Progenitor cell of endocrine pancreas (in vitro differentiated cells): ENCODE measurements at places on chromosomes 13 and 19. TPM values are rescaled to one million over a fixed set of nuclear protein-coding genes. Genes with fewer than 3 reads are reported as not detected.
A peak's percentile ranks its signal among the peaks of the same experiment; 100 is the strongest.

USHBP1 gene
- 0.38 and 0.51 TPM in 2 replicates for total RNA-seq

GRCh38 chr13:28624707-28625432 lies 34.1 kb upstream of the POMP start:
- H3K4me3 ChIP-seq, result no peak overlapping the region
- H3K27ac ChIP-seq, result no peak overlapping the region
- no peak for DNase-seq
- H3K27me3 ChIP-seq, result peaks cover 20% of the 10 kb centered on the region
- no peaks in the 10 kb centered on the region for H3K4me1 ChIP-seq
- H3K36me3 ChIP-seq, result no peaks in the 10 kb centered on the region

UBAC2 gene
- 60.6 and 61.6 TPM in 2 replicates for total RNA-seq

IL17D gene
- total RNA-seq, result 6.3 and 6.4 TPM in 2 replicates

- DNase-seq, result no peak
- no peaks in the 10 kb centered on the region for H3K27me3 ChIP-seq
- H3K27ac ChIP-seq, result no peak overlapping the region
- H3K4me1 ChIP-seq, result peaks cover 3% of the 10 kb centered on the region
Measured at GRCh38 chr13:70043685-70044084, 63.9 kb upstream of the ATXN8OS start.

GPR12 gene
- not detected in 2 replicates for total RNA-seq

CCDC106 gene
- total RNA-seq, result 23.0 and 23.9 TPM in 2 replicates

KLK3 gene
- total RNA-seq, result not detected in 2 replicates

KLF1 gene
- not detected in 2 replicates for total RNA-seq

DNA sequence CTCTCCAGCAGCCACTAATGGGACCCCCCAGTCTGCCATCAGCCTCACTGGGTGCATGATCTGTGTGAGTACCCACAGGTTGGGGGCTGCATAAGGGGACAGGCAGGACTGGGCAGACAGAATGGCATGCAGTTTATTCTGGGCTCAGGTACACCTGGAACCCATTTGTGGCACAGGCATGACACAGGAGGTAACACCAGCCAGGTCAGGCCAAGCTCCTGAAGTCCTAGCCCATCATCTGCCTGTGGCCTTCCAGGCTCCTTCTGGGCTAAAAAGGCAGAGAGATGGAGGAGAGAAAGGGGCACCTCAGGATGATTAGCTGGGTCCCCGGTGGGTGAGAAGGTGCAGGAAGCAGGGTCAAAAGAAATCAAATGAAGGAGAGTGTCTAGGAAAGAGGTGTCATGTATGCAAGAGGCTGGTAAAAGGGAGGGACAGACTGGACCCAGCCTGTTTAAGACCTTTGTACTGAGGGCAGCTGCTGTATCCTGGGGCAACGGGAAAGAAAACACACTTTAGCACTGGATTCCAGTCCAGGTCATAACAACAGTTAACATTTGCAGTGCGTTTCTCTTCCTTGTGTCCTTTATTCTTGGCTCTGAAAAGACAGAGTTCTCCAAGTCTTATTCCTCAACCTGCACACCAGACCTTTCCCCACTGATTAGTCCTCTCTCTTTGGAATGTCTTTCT lies 20.2 kb upstream of the DGKH start:
- H3K27me3 ChIP-seq, result no peaks in the 10 kb centered on the region
- peaks cover 9% of the 10 kb centered on the region for H3K4me1 ChIP-seq
- DNase-seq, result no peak
- H3K27ac ChIP-seq, result peak overlapping the region; percentile 70
- no peaks in the 10 kb centered on the region for H3K36me3 ChIP-seq

GRCh38 chr13:43484432-43485225 lies 302.1 kb downstream of the ENOX1 start:
- no peaks in the 10 kb centered on the region for H3K36me3 ChIP-seq
- no peak overlapping the region for H3K27ac ChIP-seq
- no peak for DNase-seq

DNA sequence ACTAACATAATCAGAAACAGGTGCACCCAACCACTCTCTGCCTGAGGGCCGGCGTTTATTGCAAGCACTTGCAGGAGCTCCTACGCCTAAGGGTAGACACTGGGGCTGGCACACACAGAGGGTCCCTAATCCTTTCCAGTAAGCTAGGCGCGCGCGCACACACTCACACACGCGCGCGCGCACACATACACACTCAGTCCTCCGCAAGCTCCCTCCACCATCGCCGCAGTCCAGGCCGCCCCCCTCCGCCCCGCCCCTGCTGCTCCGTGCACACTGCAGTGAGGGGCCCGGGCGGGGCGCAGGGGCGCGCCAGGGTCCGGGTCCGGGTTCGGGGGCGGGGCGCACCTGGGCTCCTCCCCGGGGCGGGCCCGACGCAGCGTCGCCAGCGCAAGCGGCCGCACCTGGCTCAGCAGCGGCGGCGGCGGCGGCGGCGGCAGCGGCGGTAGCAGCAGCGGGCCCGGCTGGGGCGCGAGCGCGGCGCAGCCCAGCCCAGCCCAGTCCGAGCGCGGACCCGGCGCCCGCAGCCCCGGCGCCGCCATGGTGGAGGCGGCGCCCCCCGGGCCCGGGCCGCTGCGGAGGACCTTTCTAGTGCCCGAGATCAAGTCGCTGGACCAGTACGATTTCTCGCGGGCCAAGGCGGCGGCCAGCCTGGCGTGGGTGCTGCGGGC lies at the start of gene CAMSAP3:
TSS of gene CAMSAP3 (plus strand) at position 398 of the 668 bp plus-strand sequence. CDS start at position 538, 140 bp downstream.
- peaks cover 21% of the 10 kb centered on the region for H3K4me1 ChIP-seq
- peak within 1 kb of the TSS; percentile 37 for H3K27ac ChIP-seq
- peaks cover 11% of the 10 kb centered on the region for H3K36me3 ChIP-seq
- peak; percentile 90 for DNase-seq

GRCh38 chr13:45341799-45342500 lies 967 bp upstream of the TPT1 start:
- no peak for DNase-seq
- peaks cover 30% of the 10 kb centered on the region for H3K36me3 ChIP-seq
- H3K4me1 ChIP-seq, result peaks cover 24% of the 10 kb centered on the region
- peak overlapping the region; percentile 96 for H3K4me3 ChIP-seq
- H3K27me3 ChIP-seq, result no peaks in the 10 kb centered on the region
- H3K27ac ChIP-seq, result peak overlapping the region; percentile 100

SLC7A10 gene
- total RNA-seq, result 0.48 and 0.98 TPM in 2 replicates

GRCh38 chr13:113320226-113320875 lies 23.3 kb downstream of the LAMP1 start:
- H3K4me1 ChIP-seq, result no peaks in the 10 kb centered on the region
- no peak overlapping the region for H3K4me3 ChIP-seq
- no peaks in the 10 kb centered on the region for H3K27me3 ChIP-seq
- peaks cover 25% of the 10 kb centered on the region for H3K36me3 ChIP-seq
- DNase-seq, result no peak

DNA sequence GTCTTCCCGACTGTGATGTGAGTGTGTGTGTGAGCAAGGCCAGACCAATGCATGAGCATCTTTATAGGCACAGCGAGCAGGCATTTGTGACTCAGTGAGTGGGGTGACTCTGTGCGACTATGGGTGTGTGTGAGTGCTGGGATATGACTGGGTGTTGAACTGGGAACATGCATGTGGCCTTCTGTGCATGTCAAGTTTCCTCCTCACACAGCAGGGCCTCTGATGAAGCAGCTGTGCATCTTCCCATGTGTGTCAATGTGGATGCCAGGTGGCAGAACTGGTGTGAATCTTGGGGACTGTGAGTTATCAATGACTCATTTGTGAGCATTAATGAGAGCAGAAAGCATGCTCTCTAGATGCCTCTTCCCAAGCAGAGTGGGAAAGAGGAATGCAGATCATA lies 12.1 kb upstream of the LGALS14 start:
- DNase-seq, result no peak
- H3K4me1 ChIP-seq, result no peaks in the 10 kb centered on the region
- H3K27ac ChIP-seq, result no peak overlapping the region
- no peak overlapping the region for H3K4me3 ChIP-seq
- no peaks in the 10 kb centered on the region for H3K36me3 ChIP-seq

- no peak overlapping the region for H3K4me3 ChIP-seq
- peaks cover 86% of the 10 kb centered on the region for H3K27me3 ChIP-seq
- no peak overlapping the region for H3K27ac ChIP-seq
Measured at GRCh38 chr19:50777830-50778303, 7.6 kb downstream of the GPR32 start.

- peaks cover 5% of the 10 kb centered on the region for H3K4me1 ChIP-seq
- no peak overlapping the region for H3K27ac ChIP-seq
- DNase-seq, result no peak
Measured at GRCh38 chr19:47723581-47723940, 10.3 kb downstream of the EHD2 start.

GRCh38 chr19:11481534-11482383 lies 913 bp upstream of the ELAVL3 start:
- no peak overlapping the region for H3K27ac ChIP-seq
- H3K4me3 ChIP-seq, result no peak overlapping the region
- peak; percentile 48 for DNase-seq
- H3K27me3 ChIP-seq, result peaks cover 45% of the 10 kb centered on the region
- peaks cover 8% of the 10 kb centered on the region for H3K36me3 ChIP-seq

GRCh38 chr19:50772476-50772875 lies 2.2 kb downstream of the GPR32 start:
- H3K4me1 ChIP-seq, result no peaks in the 10 kb centered on the region
- no peaks in the 10 kb centered on the region for H3K36me3 ChIP-seq
- no peak overlapping the region for H3K27ac ChIP-seq
- no peak overlapping the region for H3K4me3 ChIP-seq

DNA sequence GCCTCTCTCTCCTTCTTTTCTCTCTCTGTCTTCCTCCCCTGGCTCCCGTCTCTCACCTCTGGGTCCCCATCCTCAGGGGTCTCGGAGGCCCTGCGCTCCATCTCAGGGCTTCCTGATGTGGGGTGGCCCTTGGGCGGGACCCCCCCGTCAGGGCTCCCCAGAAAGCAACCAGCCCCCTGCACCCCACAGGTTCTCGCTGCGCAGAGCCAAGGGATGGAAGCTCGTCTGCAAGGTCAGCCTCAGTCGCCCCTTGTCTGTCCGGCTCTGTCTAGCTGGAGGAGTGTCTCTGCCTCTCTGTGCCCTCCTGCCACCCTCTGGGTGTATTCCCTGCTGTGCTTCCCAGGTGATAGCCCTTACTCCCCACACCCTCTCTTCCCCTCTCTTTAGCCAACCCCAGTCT lies at the start of gene SBK3:
TSS of gene SBK3 (minus strand) at position 101 of the 400 bp plus-strand sequence. CDS start at position 101, 0 bp downstream.
- no peaks in the 10 kb centered on the region for H3K36me3 ChIP-seq
- H3K4me3 ChIP-seq, result no peak within 1 kb of the TSS
- no peak within 1 kb of the TSS for H3K27ac ChIP-seq
- peaks cover 17% of the 10 kb centered on the region for H3K4me1 ChIP-seq

RUBCNL gene
- 1.4 and 2.1 TPM in 2 replicates for total RNA-seq

RNF17 gene
- not detected in 2 replicates for total RNA-seq

SIGLEC7 gene
- not detected in 2 replicates for total RNA-seq

TCF3 gene
- total RNA-seq, result 318 and 334 TPM in 2 replicates

IRF2BP1 gene
- total RNA-seq, result 30.4 and 35.0 TPM in 2 replicates

DNA sequence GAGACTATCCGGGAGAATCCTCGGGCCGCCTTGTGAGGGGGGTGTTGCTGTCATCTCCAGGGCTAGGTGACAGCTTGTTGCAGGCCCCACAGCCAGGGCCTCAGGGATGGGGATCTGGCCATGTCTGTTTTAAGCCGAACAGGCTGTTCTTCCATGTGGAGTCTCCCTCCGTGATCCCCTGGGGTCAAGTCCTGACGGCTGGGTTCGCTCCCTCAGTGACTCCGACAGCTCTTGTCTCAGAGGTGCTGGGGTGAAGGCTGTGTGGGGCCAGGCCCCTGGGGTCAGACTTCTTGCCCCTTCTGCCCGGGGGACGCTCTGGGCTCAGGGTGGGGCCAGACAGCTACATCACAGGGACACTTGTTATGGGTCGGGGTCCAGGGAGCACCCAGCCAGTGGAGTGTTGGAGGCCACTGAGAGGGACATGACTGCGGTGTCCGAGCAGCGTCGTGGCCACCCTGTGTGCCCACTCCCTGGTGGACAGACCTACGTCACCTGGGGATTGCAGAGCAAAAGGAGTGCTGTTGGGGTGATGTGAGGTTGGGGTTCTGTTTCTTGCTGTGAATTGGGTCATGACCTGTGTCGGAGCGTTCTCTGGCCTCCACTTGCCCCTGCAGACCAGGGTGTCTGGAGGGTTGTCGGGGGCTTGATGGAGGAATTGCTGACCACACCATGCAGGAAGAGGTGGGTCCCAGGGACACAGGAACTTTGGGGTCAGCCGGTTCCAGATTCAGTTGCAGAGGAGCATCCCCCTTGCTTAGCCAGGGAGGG lies 21.5 kb downstream of the EPN1 start:
- no peaks in the 10 kb centered on the region for H3K27me3 ChIP-seq
- no peak for DNase-seq
- no peak overlapping the region for H3K27ac ChIP-seq

GRCh38 chr13:83272076-83272475 lies 610.2 kb downstream of the SLITRK1 start:
- no peaks in the 10 kb centered on the region for H3K36me3 ChIP-seq
- DNase-seq, result no peak
- no peaks in the 10 kb centered on the region for H3K27me3 ChIP-seq
- H3K4me3 ChIP-seq, result no peak overlapping the region

TSSK6 gene
- 2.7 and 3.3 TPM in 2 replicates for total RNA-seq

DNA sequence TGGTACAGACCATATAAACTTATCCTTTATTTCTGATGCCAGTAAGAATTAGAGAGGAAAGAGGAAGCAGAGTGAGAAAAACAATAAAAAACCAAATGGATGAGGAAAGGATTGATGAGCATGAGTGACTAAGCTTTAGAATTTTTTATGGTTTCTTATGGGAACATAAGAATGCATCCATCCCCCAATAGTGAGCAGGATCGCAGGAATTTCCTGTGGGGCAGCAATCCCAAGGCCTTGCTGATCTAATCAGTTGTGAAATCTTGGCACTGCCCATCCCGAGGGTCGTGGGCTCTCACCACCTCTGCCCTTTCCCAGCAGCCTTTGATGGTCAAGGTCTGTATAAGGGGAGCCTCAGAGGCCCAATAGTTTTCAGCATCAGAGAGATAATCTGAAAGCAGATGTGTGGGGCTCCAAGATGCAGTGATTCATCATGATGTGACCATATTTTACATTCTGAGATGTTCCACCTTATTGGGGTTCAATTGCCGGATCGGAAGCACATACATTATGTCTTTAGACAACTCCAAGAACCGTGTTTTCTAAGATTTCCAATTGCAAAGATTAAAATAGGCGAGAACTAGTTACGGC lies 222.1 kb downstream of the DNAJC15 start:
- H3K4me3 ChIP-seq, result no peak overlapping the region
- DNase-seq, result no peak
- no peak overlapping the region for H3K27ac ChIP-seq
- no peaks in the 10 kb centered on the region for H3K36me3 ChIP-seq

ZNF610 gene
- 24.8 and 27.1 TPM in 2 replicates for total RNA-seq

KLF16 gene
- 13.2 and 13.5 TPM in 2 replicates for total RNA-seq

DNA sequence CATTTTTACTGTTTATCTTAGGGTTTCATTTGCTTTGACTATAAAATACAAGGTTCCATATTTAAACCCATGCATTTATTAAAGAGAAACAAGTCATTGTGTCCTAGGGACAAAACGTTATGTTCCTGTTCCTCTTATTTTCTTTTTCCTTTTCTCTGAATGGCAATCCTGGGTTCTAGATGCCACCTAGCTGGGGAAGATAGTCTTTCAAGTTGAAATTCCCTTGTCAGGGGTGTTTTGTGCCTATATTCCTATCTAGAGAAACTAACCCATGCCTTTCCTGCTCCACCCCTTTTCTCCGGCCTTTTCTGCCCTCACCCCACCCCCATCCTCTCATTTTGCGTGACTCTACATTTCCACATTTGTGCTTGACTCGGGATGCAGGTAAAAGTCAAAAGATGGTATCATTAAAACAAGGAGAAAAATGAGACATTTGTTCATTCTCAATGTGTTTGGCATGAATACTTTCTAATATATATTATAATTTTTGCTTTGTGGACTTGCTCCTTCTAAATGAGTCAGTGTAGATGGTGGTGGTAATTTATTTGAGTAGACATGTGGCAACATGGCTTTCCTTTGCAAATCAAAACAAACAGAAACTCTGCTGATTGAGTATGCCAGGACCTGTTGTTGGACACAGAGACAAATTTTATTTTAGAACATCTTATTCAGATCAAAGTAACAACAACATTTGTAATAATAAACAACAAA lies 26.8 kb upstream of the STARD13 start:
- DNase-seq, result no peak
- H3K27ac ChIP-seq, result no peak overlapping the region
- peaks cover 6% of the 10 kb centered on the region for H3K27me3 ChIP-seq
- H3K4me1 ChIP-seq, result peaks cover 2% of the 10 kb centered on the region
